ENCODE measurements at places on chromosomes 3 and 15.

DNA sequence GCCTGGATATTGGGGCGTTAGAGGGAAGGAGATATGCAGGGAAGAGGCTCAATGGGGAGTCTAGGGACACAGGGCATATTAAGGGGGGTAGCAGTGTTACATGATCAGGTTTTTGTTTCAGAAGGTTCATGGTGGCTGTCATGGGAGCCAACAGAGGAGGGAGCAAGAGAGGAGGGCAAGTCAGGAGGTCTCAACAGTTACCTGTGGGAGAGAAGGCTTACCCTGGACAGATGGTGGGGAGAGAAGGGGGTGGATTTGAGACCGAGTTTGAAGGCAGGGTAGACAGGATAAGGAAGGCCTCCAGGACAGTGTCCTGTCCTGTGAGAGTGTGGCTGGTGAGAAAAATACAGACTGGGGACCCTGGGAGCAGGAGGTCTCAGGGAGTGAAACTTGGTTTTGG, 3.8 kb upstream of the WNT7A start:
- DNase-seq, result no peak

DNA sequence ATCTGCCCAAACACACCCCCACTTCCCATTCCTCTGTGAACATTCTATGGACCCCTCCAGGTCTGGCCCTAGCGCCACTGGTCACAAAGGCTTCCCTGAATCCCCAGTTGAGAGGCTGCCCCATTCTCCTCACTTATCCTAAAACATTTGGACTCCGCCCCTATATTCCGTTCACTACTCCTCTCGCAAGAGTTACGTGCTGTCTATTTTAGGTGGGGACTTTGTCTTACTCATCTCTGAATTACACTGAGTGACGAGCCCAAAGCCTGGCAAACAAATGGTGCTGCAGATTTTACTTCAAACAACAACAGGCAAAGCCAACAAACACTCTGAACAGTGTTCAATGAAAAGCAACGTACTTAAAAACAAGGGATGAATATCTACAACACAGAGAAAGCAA, 14.5 kb downstream of the PCSK6 start:
- no peak for DNase-seq

DNA sequence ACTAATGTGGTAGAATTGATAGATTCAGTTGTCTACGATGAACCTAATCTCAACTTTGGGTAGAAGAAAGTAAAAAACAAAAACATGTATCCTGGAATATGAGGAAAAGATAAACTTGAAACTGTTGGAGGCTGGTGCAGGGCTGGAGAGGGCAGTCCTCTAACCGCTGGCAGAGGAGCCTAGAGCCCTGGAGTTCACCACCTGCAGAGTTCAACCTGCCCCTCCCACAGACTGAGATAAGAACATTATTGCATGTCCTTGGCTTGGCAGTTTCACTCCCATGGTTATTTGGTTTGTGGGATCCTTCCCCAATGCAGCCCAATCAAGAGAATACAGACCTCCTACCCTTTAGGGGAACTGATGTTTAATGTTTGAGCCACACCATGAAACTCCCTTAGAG, 53.2 kb upstream of the GATM start:
- DNase-seq, result no peak

- DNase-seq, result no peak
These were observed 27.5 kb upstream of the FAM81A start for GRCh38 chr15:59410391-59410896.
